ENCODE measurements at places on chromosomes 3 and 15. TPM values are rescaled to one million over a fixed set of nuclear protein-coding genes. Genes with fewer than 3 reads are reported as not detected.

The LMCD1 gene
- 106 TPM for total RNA-seq

The SEC22A gene
- 29.1 TPM for total RNA-seq

The SNTN gene
- not detected for total RNA-seq

The TM6SF1 gene
- 34.7 TPM for total RNA-seq

The MCF2L2 gene
- total RNA-seq: 0.84 TPM

The EXD1 gene
- not detected for total RNA-seq

The KLF15 gene
- total RNA-seq: 5.6 TPM

The AGBL1 gene
- total RNA-seq: not detected

The TMEM158 gene
- 2.7 TPM for total RNA-seq

The FBXW12 gene
- total RNA-seq: not detected

The GABRR3 gene
- not detected for total RNA-seq

The IQCF5 gene
- not detected for total RNA-seq

The C3orf85 gene
- total RNA-seq: not detected

The BFSP2 gene
- not detected for total RNA-seq

The ZBTB47 gene
- total RNA-seq: 19.6 TPM

The MEGF11 gene
- total RNA-seq: not detected

The NDN gene
- 40.3 TPM for total RNA-seq

The KBTBD12 gene
- not detected for total RNA-seq

The CEP19 gene
- 6.8 TPM for total RNA-seq

The DENND6A gene
- total RNA-seq: 35.6 TPM

The LNP1 gene
- total RNA-seq: 0.51 TPM

The UBE2E2 gene
- 28.0 TPM for total RNA-seq

The LMAN1L gene
- total RNA-seq: not detected

The TRPM7 gene
- 37.1 TPM for total RNA-seq

The MUSTN1 gene
- not detected for total RNA-seq

The HTR3E gene
- total RNA-seq: not detected

The ATP13A4 gene
- total RNA-seq: not detected

The RYK gene
- total RNA-seq: 91.6 TPM

The STIMATE gene
- 17.0 TPM for total RNA-seq

The CEP97 gene
- total RNA-seq: 12.8 TPM

The SERPINI2 gene
- not detected for total RNA-seq

The MNS1 gene
- total RNA-seq: 0.74 TPM

The ERICH6 gene
- not detected for total RNA-seq

The FSIP1 gene
- 0.85 TPM for total RNA-seq

The ELL3 gene
- total RNA-seq: 2.9 TPM

The TERC gene
- 446 TPM for total RNA-seq

The GOLGA8S gene
- total RNA-seq: not detected

The GPR149 gene
- total RNA-seq: not detected

The GREM1 gene
- 1.2 TPM for total RNA-seq

The MAGI1 gene
- total RNA-seq: 106 TPM

The KBTBD13 gene
- total RNA-seq: not detected

The LYZL4 gene
- not detected for total RNA-seq

The MAP6D1 gene
- total RNA-seq: 3.0 TPM

The ASB14 gene
- not detected for total RNA-seq

The ITPKA gene
- 0.56 TPM for total RNA-seq

The HYAL2 gene
- total RNA-seq: 601 TPM

The ZDHHC3 gene
- total RNA-seq: 69.4 TPM

The GRAMD1C gene
- 65.7 TPM for total RNA-seq

The PROS1 gene
- total RNA-seq: 23.0 TPM
